ENCODE measurements at places on chromosomes 3 and 15. TPM values are rescaled to one million over a fixed set of nuclear protein-coding genes. Genes with fewer than 3 reads are reported as not detected.

Gene MEIS2
- 8.7 TPM for total RNA-seq

Gene PLSCR5
- not detected for total RNA-seq

Gene NCEH1
- total RNA-seq, result 35.3 TPM

Gene RASL12
- 0.10 TPM for total RNA-seq

Gene SMCO1
- total RNA-seq, result 0.03 TPM

Gene ESYT3
- 1.1 TPM for total RNA-seq

Gene MYO5C
- total RNA-seq, result 5.4 TPM

Gene PIAS1
- 19.6 TPM for total RNA-seq

Gene ROPN1
- total RNA-seq, result not detected

Gene TRIM59
- total RNA-seq, result 9.4 TPM

Gene HTR3E
- total RNA-seq, result not detected

Gene TRAIP
- total RNA-seq, result 15.6 TPM

Gene GP9
- total RNA-seq, result not detected

Gene ADAMTS9
- total RNA-seq, result 0.92 TPM

Gene CLRN1
- total RNA-seq, result not detected

Gene VPS33B
- 11.9 TPM for total RNA-seq

Gene CLEC3B
- not detected for total RNA-seq

Gene CPN2
- not detected for total RNA-seq

Gene LRRIQ4
- not detected for total RNA-seq

Gene RTP4
- total RNA-seq, result not detected

Gene CYP1A1
- total RNA-seq, result 1.6 TPM

Gene CCK
- 1.2 TPM for total RNA-seq

Gene PDCD6IP
- total RNA-seq, result 183 TPM

Gene KIF15
- 7.3 TPM for total RNA-seq

Gene AMIGO3
- total RNA-seq, result 0.41 TPM

Gene MYRIP
- total RNA-seq, result not detected

Gene PIGX
- total RNA-seq, result 32.8 TPM
